SK-N-SH (cell line): ENCODE measurements at places on chromosomes 1 and 21. TPM values are rescaled to one million over a fixed set of nuclear protein-coding genes. Genes with fewer than 3 reads are reported as not detected.

DNA sequence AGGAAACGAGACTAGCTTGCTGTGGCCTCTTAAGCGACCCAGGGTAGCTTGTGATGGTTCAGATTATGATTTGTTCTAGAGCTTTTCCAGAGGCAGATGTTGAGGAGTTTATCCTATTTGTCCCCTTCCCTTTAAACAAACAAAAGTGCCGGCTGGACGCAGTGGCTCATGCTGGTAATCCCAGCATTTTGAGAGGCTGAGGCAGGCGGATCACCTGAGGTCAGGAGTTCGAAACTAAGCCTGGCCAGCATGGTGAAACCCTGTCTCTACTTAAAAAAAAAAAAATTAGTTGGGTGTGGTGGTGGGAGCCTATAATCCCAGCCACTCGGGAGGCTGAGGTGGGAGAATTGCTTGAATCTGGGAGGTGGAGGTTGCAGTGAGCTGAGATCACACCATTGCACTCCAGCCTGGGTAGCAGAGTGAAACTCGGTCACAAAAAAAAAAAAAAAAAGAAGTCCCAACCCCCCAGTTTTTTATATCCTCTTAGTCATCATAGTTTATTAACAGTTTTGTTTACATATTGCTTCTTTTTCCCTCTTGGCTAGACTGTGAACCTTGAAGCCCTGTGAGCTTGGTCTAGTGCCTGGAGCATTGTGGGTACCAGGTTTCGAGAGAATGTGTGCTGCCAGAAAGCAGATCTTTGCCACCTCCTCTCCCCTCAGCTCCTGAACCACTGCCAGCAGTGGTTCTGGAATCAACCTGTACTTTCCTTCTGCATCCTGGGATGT is 29.8 kb downstream of the MAPKAPK2 start:
- no peaks in the 10 kb centered on the region for H3K27me3 ChIP-seq
- DNase-seq, result no peak
- H3K36me3 ChIP-seq, result no peaks in the 10 kb centered on the region
- peaks cover 11% of the 10 kb centered on the region; the same call in 1 of the 2 replicates for H3K4me1 ChIP-seq

ANGPTL3 gene
- not detected in 2 replicates for polyA plus RNA-seq

DNA sequence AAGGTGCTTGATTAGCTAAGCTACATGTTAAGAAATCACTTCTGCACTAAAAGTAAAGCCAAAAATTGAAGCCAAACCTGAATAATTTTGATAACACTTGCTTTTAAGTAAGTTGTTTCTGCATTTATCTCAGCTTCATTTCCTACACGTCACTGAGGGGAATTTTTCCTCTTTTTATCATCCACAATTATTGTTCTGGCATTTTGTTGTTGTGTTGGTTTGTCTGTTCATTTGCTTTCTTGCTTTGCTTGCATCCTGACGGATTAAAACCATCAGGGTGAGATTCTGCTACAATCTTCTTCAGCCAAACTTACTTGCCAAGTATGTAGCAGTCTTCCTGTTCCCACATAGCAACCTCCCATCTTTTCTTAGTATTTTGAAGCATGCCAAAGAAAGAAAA is 18.0 kb upstream of the EEIG2 start:
- no peak overlapping the region for H3K27ac ChIP-seq
- H3K4me1 ChIP-seq, result no peaks in the 10 kb centered on the region
- H3K4me3 ChIP-seq, result no peak overlapping the region
- no peaks in the 10 kb centered on the region for H3K27me3 ChIP-seq
- H3K36me3 ChIP-seq, result no peaks in the 10 kb centered on the region

WNT2B gene
- polyA plus RNA-seq, result 3.4 and 4.3 TPM in 2 replicates

TNNI3K gene
- polyA plus RNA-seq, result 0.31 and 0.52 TPM in 2 replicates

GRCh38 chr1:201903135-201903534 is 14.4 kb downstream of the SHISA4 start:
- DNase-seq, result no peak
- H3K4me3 ChIP-seq, result no peak overlapping the region
- H3K36me3 ChIP-seq, result no peaks in the 10 kb centered on the region
- peaks cover 33% of the 10 kb centered on the region for H3K4me1 ChIP-seq

TDRD5 gene
- not detected in 2 replicates for polyA plus RNA-seq

SLC1A7 gene
- not detected in 2 replicates for polyA plus RNA-seq

DNA sequence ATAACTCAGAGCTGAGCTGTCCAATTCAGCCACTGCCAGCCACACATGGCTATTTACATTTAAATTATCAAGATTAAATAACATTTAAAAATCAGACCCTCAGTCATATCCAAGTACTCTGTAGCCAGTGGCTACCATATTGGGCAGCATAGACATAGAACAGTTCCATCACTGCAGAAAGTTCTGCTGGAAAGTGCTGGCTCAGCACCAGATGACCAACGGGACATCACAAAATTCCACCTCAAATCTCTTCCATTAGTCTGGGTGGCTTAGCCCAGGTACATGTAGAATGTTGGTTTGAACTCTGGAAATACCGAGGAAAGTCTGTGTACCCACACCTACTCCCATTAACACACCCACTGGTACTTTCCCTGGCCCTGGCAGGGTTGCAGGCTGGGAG is 129.3 kb downstream of the ZSCAN20 start:
- no peaks in the 10 kb centered on the region for H3K27me3 ChIP-seq
- DNase-seq, result no peak
- no peaks in the 10 kb centered on the region for H3K4me1 ChIP-seq
- no peak overlapping the region for H3K27ac ChIP-seq
- no peaks in the 10 kb centered on the region for H3K36me3 ChIP-seq
- H3K4me3 ChIP-seq, result no peak overlapping the region

GRCh38 chr1:211285196-211285595 is 26.0 kb downstream of the RCOR3 start:
- no peak for DNase-seq
- no peaks in the 10 kb centered on the region for H3K4me1 ChIP-seq
- no peak overlapping the region for H3K27ac ChIP-seq
- no peaks in the 10 kb centered on the region for H3K27me3 ChIP-seq

DNA sequence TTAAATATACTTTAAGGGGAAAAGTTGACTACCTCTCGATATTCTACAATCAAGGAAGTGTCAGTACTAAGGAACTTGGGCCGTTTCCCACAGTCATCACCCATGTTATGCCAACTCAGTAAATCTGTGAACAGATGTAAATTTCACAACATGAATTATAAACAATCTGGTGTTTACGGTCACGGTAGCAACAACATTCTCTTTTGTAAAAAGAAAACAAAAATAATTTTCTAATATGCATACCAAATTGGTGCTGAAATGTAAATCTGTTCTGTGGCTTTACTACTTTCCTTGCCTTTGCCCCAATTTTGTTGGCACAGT is 1.2 kb downstream of the SH3GLB1 start:
- no peak for DNase-seq
- peak overlapping the region; percentile 92 for H3K4me3 ChIP-seq
- H3K4me1 ChIP-seq, result no peaks in the 10 kb centered on the region
- no peaks in the 10 kb centered on the region for H3K27me3 ChIP-seq

CTNNBIP1 gene
- 40.2 and 57.6 TPM in 2 replicates for polyA plus RNA-seq

GRCh38 chr1:60133000-60133673 is 59.6 kb upstream of the C1orf87 start:
- peak overlapping the region; percentile 13; the same call in 1 of the 2 replicates for H3K4me3 ChIP-seq
- H3K36me3 ChIP-seq, result no peaks in the 10 kb centered on the region
- DNase-seq, result peak; percentile 3

DNA sequence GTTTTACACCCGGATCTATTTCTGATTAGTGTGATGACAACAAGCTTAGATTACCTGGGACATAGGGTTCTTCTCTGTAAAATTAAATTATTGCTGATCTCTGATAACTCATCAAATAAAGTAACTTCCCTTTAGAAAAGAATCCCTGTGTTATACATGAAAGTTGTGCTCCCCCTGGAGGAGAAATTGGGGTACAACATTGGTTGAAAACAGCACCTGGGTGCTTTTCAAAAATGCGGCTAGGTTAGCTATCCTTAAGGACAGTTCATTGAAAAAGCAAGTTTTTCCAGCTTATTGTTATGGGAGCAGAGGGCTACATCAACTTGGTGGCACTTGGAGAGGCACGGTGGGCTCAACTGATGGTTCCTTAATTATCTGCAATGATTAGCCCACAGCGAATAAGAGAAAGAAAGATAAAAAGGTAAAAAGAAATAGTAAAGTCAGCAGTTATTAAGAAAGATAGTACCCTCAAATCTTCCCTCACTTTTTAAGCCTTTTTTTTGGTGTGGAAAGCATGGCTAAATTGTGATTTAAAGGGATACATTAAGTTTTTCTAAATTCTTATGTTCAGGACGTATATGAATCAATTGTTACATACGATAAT is 97.8 kb downstream of the FMN2 start:
- H3K27me3 ChIP-seq, result no peaks in the 10 kb centered on the region
- H3K4me3 ChIP-seq, result no peak overlapping the region; the same call in 1 of the 2 replicates
- H3K27ac ChIP-seq, result no peak overlapping the region
- peaks cover 7% of the 10 kb centered on the region for H3K36me3 ChIP-seq
- DNase-seq, result peak; percentile 44

- peak overlapping the region; percentile 98 for H3K27ac ChIP-seq
- H3K4me1 ChIP-seq, result peaks cover 11% of the 10 kb centered on the region; the same call in 1 of the 2 replicates
- no peak overlapping the region for H3K4me3 ChIP-seq
- no peaks in the 10 kb centered on the region for H3K27me3 ChIP-seq
These were observed 269.5 kb downstream of the HHAT start for GRCh38 chr1:210598135-210598652.

GRCh38 chr1:9846611-9847171 is 22.9 kb upstream of the CLSTN1 start:
- no peak overlapping the region for H3K4me3 ChIP-seq
- H3K27ac ChIP-seq, result no peak overlapping the region
- DNase-seq, result no peak

GRCh38 chr1:116949213-116949985 is 39.7 kb downstream of the PTGFRN start:
- H3K27me3 ChIP-seq, result no peaks in the 10 kb centered on the region
- H3K4me3 ChIP-seq, result no peak overlapping the region
- no peak for DNase-seq
- no peaks in the 10 kb centered on the region; the same call in 1 of the 2 replicates for H3K36me3 ChIP-seq
- H3K4me1 ChIP-seq, result peaks cover 17% of the 10 kb centered on the region
- no peak overlapping the region for H3K27ac ChIP-seq

COL11A1 gene
- polyA plus RNA-seq, result 0.13 and 0.15 TPM in 2 replicates

DNA sequence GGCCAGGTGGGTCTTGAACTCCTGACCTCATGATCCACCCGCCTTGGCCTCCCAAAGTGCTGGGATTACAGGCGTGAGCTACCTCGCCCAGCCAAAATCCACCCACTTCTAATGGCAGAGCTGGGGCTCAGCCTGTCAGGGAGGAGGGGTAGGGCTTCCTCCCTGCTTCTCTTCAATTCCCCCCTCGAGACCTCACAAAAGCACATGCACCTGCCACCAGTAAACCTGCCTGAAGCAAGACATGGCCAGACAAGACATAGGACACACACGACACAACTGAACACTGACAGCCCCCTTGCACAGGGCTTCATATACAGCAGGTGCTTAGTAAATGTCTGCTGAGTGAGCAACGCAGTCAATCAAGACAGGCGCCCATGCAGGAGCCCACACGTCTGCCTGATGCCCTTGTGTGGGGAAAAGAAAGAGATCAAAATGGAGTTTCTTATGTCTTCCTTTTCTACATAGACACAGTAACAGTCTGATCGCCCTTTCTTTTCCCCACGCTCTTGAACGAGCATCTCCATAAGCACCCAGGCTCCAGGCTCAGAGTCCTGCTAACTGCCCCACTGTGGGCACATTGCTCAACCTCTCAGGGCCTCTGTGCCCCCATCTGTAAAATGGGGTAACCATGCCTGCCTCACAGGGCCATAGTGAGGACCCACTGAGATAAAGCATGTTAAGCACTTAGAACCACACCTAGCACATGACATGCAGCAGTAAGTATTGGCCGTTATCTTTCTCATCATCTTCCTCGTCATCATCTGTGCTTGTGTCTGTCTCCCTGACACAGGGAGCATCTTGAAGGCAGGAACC is 8.8 kb downstream of the SDC3 start:
- H3K4me1 ChIP-seq, result peaks cover 3% of the 10 kb centered on the region; the same call in 1 of the 2 replicates
- no peak overlapping the region for H3K4me3 ChIP-seq
- DNase-seq, result no peak
- no peak overlapping the region for H3K27ac ChIP-seq

GRCh38 chr1:241606544-241606943 is 33.6 kb downstream of the CHML start:
- DNase-seq, result no peak
- no peak overlapping the region for H3K4me3 ChIP-seq
- no peak overlapping the region for H3K27ac ChIP-seq
- no peaks in the 10 kb centered on the region for H3K27me3 ChIP-seq
- H3K4me1 ChIP-seq, result peaks cover 6% of the 10 kb centered on the region
